ENCODE measurements at places on chromosomes 2 and 18. TPM values are rescaled to one million over a fixed set of nuclear protein-coding genes. Genes with fewer than 3 reads are reported as not detected.
A peak's percentile ranks its signal among the peaks of the same experiment; 100 is the strongest.

ANO7 gene
- total RNA-seq, result 0.81 TPM

SIX2 gene
- total RNA-seq, result 0.65 TPM

TRABD2A gene
- total RNA-seq, result 0.73 TPM

TSGA10 gene
- 3.3 TPM for total RNA-seq

ADGRF3 gene
- 0.16 TPM for total RNA-seq

SERPINB4 gene
- not detected for total RNA-seq

MFSD2B gene
- total RNA-seq, result not detected

RAB6C gene
- 0.16 TPM for total RNA-seq

DSG2 gene
- 35.7 TPM for total RNA-seq

FEV gene
- not detected for total RNA-seq

GBX2 gene
- total RNA-seq, result not detected

DNA sequence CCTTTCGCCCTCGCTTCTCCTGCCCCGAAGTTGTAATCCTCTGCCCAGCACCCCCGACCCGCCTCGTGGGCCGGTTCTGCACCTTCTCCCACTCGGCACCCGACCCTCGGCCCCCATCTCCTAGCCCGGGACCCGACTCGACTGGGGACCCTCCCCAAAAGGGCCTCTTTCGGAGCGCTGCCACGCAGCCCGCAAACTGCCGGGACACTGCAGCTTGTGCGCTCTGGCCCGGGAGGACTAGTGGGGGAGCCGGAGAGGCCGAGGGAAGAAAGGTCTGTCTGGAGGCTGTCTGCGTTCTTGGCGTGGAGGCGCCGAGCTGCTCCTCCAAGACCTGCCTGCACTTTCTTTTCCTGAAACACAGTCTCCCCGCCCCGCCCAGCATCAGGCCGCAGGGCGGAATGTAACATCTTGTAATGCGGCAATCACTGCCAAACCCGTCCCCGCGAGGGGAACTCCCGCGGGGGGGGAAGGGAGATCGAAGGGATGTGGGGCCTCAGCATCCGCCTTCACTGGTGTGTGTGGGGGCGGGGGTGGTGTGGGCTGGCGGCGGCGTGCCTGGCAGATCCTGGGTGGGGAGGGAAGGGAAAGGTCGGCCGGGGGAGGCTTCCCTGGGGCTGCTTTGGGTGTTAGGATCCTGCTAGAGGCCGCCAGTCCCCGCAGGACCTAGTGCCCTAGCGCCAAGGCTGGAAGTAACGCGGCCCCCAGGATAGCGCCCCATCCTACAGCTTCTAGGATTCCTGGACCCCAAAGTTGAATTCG is 7.4 kb downstream of the DLX2 start:
- DNase-seq, result peak; percentile 76

GRCh38 chr2:15619938-15620337 is 28.3 kb downstream of the DDX1 start:
- no peak for DNase-seq

DNA sequence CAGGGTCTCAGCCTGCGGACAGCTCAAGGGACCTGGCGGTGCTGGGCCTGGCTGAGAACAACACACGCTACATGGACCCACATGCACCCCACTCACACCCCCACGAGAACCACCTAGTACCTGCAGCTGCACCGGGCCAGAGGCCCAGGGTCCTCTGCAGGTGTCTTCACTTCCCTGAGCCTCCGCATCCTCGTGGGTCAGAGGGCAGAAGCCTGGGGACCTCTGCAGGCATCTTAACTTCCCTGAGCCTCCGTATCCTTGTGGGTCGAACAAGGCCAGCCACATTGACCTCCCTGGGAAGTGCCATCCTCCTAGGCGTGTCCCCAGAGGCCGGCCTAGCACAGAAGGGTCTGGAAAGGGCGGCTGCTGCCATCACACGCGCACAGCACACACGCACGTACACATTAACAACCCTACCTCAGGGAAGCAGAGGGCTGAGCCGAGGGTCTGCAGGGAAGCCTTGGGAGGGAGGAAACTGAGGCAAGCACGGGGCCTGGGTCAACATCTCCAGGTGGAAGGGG is 62.5 kb upstream of the HPCAL1 start:
- no peak for DNase-seq

- DNase-seq, result no peak
Measured at GRCh38 chr2:96914332-96914731, 44.5 kb upstream of the SEMA4C start.

- no peak for DNase-seq
Measured at GRCh38 chr2:55856936-55857335, 66.6 kb downstream of the EFEMP1 start.

DNA sequence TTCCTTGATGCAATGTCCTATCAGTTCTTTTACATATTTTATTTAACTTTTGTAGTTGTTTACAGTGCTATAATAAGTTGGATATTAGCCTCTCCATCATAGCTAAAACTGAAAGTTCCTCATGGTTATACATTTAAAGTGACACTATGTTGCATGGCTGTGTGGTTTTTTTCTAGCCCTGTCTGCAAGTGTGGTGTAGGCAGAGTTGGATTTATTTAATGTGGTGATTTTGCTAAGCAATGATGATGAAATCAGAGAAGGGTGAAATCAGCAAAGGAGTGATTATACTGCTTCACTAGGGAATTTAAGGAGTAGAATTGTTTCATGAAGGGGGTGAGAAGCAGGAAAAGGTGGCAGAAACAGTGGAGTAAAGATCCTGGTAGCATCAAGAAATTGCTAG is 18.3 kb upstream of the ENOSF1 start:
- DNase-seq, result no peak

- no peak for DNase-seq
Measured at GRCh38 chr2:232772531-232772930, 3.8 kb downstream of the KCNJ13 start.

- DNase-seq, result peak; percentile 71
Measured at GRCh38 chr2:37323781-37324535, 675 bp downstream of the PRKD3 start.

DNA sequence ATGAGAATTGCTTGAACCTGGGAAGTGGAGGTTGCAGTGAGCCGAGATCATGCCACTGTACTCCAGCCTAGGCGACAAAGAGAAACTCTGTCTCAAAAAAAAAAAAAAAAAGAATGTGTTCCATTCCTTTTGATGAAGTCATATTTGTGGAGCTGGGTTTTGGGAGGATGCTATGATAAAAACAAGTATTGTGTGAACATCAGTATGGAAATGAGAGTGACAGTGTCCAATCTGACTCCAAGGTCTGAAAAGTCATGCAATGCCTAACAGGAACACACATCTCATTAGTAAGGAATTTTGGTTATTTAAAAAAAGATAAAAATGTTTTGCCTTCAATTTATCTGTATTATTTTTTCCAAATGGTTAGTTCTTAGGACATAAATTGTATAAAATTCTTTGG is 11.8 kb downstream of the GCFC2 start:
- no peak for DNase-seq

DNA sequence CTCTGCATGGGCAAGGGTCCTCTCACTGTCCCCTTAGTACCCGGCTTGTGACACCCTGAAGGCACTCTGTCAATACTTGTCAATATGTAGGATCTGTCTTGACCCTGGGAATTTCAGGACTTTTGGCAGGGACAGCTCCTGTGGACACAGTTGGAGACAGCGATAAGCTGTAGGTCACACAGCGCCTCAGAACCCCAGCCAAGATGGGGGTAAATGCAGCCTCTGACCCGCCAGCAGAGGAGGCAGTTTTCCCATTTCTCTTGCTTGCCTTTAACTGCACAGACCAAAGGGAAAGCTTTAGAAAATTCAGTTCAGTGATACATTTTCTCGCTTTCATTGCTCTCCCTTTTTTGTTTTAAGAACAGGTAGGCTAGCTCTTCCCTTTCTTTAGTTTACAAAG is 54.8 kb upstream of the KLHL29 start:
- no peak for DNase-seq

- DNase-seq, result peak; percentile 37
Measured at GRCh38 chr2:120488531-120488930, 142.6 kb downstream of the INHBB start.

DNA sequence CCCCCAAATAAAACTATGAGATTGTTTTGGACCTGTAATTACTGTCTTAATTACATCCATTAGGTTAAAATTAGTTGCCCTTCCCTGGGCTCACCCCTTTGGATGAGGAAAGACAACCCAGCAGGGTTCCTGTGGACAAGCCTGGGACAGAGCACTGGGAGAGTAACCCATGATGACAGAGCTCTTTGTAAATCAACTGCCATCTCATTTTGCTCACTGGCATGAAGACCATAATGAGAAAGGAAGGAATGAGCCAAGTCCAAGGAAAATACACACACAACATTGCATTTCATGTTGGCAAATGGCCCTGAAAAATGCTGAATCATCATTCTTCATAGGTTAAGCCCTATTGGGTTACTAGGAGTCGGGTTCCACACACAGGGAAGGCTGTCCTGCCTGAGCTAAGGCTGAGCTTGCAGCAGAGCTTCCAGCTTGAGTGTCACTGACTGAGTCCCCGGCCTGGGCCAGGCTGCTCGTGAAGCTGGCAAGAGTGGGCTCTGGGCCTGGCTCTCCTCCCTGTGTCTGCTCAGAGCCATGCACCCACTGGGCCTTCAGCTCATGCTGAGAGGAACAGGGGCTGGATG is 94.1 kb upstream of the ACAA2 start:
- no peak for DNase-seq

Measured in Right ventricle myocardium inferior (tissue), 1 donor.